ENCODE measurements at places on chromosomes 12 and 14.

- DNase-seq = no peak
These were observed 1095.2 kb downstream of the FSCB start for GRCh38 chr14:43411841-43412240.

GRCh38 chr12:119686355-119686754 is 18.4 kb downstream of the PRKAB1 start:
- DNase-seq = no peak

- DNase-seq = no peak
These were observed 193.9 kb downstream of the EMP1 start for GRCh38 chr12:13390381-13390861.

DNA sequence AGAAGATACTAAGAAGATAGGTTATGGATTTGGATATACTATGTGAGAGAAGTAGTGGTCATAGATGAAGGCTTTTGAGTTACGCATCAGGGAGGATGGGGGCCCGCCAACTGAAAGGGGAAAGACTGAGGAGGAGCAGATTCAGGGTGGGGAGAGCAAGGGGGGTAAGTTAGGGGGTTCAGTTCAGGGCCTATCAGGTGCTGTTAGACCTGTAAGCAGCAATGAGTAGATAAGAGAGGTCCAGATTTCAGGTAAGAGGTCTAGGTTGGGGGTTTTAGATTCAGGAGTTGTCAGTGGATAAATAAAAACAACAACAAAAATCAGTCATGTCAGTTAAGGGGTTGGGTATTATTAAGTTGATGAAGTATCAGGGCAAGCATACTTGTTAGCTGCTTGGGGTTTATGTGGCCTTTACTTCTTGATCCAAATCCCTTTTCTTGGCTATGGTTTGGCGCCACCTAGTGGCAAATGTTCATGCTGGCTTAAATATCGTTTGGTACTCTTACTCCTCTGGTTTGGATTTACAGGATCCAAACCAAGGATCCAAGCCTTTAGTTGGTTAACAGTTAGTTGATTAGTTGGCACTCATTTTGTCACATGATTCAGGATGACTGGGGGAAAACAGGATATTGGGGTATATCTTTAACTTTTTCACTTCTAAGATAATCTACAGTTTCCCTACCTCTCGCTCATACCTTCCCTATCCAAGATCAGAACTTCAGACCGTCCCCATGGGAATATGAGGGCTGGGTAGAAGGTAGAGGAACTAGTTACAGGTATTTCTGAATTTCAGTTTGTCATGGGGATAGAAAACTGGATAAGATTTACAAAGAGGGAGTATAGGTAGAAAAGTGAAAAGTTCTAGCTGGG is 65.1 kb downstream of the PCNX1 start:
- peak; percentile 66 for DNase-seq

DNA sequence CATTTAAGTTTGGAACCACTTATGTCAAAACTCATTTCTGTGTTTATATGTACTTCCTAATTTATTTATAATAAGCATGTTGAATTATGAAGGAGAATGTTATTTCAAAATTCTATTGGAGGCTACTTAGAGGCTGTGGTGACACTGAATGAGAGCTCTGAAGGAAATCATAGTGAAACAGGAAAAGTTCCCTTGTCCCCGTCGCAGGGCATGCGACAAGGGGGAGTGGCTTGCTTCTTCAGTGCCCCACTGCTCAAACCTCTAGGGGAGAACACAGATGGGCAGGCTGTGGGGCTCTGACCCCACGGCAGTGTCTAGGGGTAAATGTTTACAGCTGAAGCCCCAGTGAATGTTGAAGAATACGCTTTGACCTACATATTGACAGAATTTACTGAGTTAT is 261.9 kb downstream of the RAD51B start:
- no peak for DNase-seq

GRCh38 chr12:3336606-3337311 is 154.2 kb upstream of the PRMT8 start:
- DNase-seq = no peak

GRCh38 chr14:99026471-99026870 is 245.5 kb downstream of the BCL11B start:
- no peak for DNase-seq

DNA sequence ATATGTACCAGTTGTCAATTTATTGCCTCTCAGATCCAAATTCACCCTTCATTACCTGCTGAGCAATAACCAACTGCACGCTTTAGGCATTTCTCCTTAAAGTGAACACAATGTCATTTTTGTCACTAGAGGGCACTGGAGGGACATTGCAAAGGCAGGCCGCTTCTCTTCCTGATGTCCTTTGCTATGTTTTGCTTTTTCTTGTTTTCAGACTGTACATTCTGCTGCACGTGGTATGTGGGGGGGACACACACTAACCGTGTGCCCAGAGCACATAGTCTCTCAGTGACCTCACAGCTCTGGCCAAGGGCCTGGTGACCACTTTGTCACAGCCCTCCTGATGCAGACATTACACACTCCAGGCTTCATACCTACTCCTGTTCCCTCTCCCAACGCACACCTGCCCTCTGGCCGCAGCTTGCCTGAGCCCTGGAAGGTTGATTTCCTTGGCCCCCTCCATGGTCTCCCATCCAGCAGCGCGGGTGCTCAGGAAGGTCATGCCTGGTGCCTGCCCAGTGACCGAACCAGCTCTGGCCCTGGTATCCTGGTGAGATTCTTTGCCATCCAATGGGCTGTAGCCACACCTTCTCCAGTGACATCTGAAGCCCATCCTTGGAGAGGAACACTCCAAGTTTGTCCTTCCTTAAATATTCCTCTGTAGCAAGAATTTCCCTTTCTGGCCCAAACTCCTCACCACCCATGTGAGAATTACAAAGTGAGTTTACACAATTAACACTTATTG is 39.9 kb downstream of the MYO1H start:
- DNase-seq = no peak

- DNase-seq = no peak
These were observed 124.2 kb downstream of the NTF3 start for GRCh38 chr12:5556033-5556614.

- DNase-seq = peak; percentile 54
These were observed 8.1 kb downstream of the STAC3 start for GRCh38 chr12:57242691-57243454.

DNA sequence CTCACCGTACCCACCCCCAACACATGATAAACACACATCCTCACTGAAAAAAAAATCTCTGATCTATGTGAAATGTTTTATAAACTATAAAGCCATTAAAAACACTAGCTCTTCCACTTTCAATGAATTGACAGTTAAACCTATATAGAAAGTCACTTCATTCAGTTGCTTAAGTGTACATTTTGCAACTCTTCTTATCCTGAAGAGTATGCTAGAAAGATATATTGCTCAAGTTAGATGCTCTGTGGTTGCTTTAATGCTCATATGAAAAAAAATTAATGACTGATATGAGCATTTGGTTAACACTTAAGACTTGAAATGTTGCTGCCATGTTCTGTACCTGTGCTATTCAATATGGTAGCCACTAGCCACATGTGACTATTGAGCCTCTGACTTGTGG is 21.0 kb upstream of the MIA2 start:
- DNase-seq = no peak

GRCh38 chr12:20000229-20000849 is 368.0 kb upstream of the PDE3A start:
- no peak for DNase-seq

DNA sequence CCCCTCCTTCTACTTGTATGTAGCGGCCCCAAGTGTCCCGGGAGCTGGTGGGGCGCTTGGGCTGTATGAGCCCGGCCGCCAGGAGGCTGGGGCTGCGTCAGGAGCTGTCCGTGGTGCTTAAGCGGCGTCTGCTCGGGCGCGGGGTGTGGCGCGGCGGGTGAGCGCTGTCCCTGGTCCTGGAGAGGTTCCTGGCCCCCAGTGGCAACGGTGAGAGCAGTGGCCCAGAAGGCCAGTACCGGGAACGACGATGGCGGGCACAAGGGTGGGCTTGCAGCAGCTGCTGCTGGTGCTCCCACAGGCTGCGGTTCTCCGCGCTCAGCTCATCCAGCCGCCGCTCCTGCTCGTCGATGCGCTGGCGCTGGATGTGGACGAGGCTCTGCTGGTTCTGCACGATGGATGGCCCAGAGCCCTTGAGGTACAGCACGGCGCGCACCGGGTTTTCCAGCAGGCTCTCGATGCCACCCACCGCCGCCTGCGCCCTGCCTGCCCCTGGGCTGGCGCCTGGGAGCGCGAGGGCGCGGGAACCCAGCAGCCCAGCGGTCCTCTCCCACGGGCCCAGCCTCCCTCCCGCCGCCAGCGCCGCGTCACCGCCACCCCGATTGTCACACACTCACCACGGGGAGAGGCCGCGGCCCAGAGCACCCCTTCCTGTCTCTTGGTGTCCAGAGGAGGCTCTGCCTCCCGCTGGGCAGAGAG is 41.9 kb upstream of the FKBP4 start:
- peak; percentile 71 for DNase-seq

GRCh38 chr14:81157431-81157830 is 63.3 kb downstream of the GTF2A1 start:
- DNase-seq = no peak

- DNase-seq = no peak
These were observed 1489.4 kb downstream of the AACS start for GRCh38 chr12:126554625-126555024.

DNA sequence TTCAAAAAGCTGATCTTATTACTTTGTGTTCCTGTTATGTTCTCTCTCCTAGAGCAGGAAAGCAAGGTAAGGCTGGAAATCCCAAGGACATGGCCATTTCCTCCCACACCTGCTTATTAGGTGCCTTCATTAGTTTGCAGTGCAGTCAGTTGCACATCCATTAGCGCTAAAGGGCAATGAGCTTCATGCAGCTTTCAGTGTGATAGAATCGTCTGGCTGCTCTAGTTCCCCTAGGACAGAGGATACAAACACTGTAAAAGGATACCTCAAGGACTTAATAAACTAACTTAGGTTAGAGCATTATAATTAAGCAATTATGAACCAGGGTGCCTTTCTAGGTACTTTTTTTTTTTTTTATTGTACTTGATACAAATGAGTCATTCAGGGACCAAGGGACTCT is 21.1 kb downstream of the TMEM117 start:
- no peak for DNase-seq

GRCh38 chr14:100955201-100955600 is 51.7 kb upstream of the RTL1 start:
- no peak for DNase-seq

Data from stimulated activated CD4-positive, alpha-beta T cell treated with anti-CD3 and anti-CD28 coated beads, Interleukin-1b, Interleukin-23, amount 100 ng/mL, for 4 hours (primary cell).